Activated CD8-positive, alpha-beta memory T cell treated with anti-CD3 and anti-CD28 coated beads, Interleukin-2, amount 10 ng/mL, durations not matched to agents 7 days and 5 days (primary cell): ENCODE measurements at places on chromosomes 12 and 14. TPM values are rescaled to one million over a fixed set of nuclear protein-coding genes. Genes with fewer than 3 reads are reported as not detected.

Gene ADAM21
- not detected for total RNA-seq

Gene KIF21A
- total RNA-seq: 22.8 TPM

Gene FOXG1
- not detected for total RNA-seq

Gene CELA1
- total RNA-seq: not detected

Gene CHMP4A
- total RNA-seq: 80.5 TPM

Gene C1QL4
- total RNA-seq: not detected

Gene USP44
- total RNA-seq: 13.7 TPM

Gene OR10P1
- not detected for total RNA-seq
